ENCODE measurements at places on chromosomes 11 and 22. TPM values are rescaled to one million over a fixed set of nuclear protein-coding genes. Genes with fewer than 3 reads are reported as not detected.

TRIM49 gene
- not detected for total RNA-seq

PDXP gene
- 34.5 TPM for total RNA-seq

CSRP3 gene
- not detected for total RNA-seq

DCDC1 gene
- not detected for total RNA-seq

TIMP3 gene
- total RNA-seq = not detected

- DNase-seq = no peak
Measured at GRCh38 chr11:31045335-31045734, 324.2 kb downstream of the DCDC1 start.

DNA sequence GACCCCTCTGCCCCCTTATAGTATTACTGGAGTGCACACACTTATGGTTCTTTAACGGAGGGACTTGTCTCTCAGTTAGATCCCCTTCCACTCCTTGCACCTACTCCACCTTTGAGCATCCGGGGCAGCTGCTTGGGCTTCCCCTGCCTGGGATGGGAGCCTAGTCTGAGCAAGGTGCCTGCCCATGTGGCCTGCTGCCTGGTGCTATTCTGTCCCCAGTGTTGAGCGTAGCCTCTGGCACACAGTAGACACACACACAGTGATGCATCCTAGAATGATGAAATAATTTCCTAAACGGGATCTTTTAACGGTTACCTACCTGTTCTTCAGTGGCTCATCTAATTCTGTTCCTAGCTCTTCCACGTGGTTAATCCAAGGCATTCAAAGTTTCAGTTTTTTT is 22.4 kb downstream of the PPFIA1 start:
- no peak for DNase-seq

GRCh38 chr11:19790831-19791552 is 78.4 kb downstream of the NAV2 start:
- DNase-seq = no peak

- no peak for DNase-seq
Measured at GRCh38 chr11:95655536-95655935, 134.0 kb downstream of the FAM76B start.

GRCh38 chr11:123069908-123070821 is 8.2 kb upstream of the HSPA8 start:
- DNase-seq = no peak

DNA sequence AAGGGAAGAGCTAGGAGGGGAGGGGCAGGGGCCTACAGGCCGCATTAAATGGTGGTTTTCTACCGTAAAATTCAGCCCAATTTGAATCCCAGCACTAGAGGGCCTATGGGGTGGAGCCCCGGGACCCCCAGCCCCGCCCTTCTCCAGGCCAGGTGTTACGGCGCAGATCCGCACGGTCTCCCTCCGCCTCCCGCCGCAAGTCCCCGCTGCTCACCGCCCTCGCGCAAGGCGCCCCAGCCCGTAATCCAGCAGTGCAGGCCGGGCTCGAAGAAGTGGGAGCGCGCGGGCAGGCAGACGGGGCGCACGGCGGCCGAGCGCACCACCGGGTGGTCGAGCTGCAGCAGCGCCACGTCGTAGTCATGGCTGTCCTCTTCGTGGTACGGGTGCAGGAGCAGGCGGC is 17.3 kb downstream of the KCTD17 start:
- DNase-seq = no peak

- no peak for DNase-seq
Measured at GRCh38 chr22:29331658-29332300, 16.3 kb upstream of the RASL10A start.

DNA sequence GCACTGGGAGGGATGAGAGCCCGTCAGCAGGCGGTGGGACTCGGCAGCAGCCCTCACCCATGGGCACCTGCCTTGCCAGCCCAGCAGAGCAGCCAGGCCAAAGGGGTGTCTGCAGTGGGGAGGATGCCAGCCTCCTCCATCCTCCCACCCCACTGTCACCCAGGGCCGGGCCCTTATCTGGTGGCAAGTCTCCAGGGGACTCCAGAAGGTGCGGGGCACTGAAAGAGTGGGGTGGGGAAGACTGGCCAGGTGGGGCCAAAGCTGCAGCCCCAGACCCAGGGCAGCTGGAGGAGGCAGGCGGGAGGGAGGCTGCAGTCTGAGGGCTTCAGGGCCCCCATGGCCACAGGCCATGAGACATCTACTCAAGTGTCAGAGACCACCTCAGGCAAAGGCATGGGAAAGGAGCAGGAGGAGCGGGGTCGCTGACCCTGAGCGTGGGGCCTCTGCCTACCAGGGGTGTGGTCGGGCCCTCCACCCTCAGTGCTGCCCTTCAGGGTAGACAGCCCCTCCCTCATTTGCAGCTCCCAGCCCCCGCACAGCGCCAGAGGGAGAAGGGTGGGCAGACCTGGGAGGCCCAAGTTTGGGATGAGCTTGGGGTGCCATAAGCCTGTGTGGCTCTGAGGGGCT is 3.5 kb downstream of the DGCR6L start:
- no peak for DNase-seq

DNA sequence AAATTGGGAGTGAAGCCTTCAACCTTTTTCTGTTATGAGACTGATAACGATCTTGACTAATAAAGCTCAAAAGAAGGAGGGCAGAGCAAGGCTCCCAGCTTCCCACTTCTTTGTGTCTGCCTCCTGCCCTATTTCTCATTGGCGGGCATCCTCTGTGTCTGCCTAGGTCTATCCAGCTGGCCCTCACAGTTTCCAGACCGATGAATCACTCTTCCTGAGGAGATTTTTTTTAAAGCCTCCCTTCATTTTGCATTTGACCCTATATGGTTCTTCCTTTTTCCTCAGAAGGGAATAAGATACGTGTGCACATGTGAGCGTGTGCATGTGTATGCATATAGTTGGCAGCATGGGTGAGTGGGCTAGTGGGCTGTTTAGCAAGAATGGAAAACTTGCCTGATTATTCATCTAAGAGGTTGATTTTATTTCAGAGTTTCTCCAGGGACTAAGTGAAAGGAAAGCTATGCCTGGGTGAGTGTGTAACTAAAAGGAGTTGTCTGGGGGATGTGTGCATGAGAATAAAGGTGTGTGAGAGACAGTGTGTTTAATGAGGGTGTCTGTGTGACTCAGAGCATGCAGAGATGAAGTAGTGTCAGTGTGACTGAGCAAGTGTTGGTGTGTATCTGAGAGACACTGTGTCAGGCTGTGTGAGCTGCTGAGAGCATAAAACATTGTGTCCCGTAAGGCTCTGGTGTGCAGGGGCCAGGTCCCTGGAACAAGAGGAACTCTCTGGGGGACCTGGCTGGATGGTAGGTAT is 12.2 kb downstream of the PHLDB1 start:
- no peak for DNase-seq

DNA sequence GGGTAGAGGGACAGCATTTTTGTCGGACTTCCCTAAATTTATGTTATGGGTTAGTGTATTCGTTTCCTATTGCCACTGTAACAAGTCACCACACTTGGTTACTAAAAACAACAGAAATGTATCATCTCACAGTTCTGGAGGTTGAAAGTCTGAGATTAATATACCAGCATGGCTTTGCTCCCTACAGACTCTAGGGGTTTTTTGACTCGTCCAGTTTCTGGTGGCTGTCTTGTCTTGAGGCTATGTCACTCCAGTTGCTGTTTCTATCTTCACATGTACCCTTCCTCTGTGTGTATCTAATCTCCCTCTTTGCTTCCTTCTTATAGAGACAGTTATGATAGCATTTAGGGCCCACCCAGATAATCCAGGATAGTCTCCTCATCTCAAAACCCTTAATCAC is 9.1 kb upstream of the CCDC179 start:
- DNase-seq = no peak

DNA sequence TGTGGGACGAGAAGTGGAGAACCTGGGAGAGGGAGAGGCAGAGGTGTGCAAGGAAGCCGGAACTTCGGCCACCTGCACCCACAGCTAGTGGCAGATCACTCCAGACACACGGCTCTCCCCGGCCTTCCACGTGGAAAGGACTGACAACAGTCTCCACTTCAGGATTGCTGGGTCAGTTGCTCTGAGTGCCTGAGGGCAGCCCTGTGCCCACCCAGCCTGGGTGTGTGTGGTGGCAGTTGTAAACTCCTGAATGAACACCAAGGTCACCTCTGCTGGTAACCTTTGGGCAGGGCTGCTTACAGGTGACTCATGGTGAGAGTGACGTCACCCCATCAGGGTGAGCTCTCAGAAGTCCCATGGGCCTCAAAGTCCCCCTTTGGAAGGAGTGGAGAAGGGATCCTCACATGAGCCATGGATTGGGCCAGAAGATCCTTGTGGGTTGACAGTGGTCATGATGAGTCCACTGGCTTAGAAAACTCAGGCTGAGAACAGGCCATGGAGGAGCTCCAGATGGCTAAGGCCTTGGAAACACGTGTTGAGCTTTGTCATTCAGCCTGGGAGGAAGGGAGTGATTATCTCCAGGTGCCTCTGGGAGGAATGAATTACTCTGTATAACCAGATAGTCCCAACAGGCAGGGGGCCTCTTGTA is 71.3 kb downstream of the BCR start:
- DNase-seq = no peak
